ENCODE measurements at places on chromosomes 12 and 14. TPM values are rescaled to one million over a fixed set of nuclear protein-coding genes. Genes with fewer than 3 reads are reported as not detected.

The RNU4-1 gene
- under 0.01 TPM for total RNA-seq

The DAO gene
- total RNA-seq = not detected

The KRT77 gene
- not detected for total RNA-seq

The ADCY4 gene
- total RNA-seq = 2.3 TPM

The FGF23 gene
- not detected for total RNA-seq

The KRT6C gene
- not detected for total RNA-seq

The KRT6A gene
- not detected for total RNA-seq

The SRP54 gene
- 52.4 TPM for total RNA-seq

The KLHL33 gene
- total RNA-seq = 0.10 TPM

The IFT43 gene
- total RNA-seq = 4.8 TPM

The CINP gene
- total RNA-seq = 20.6 TPM

The GPR65 gene
- 30.2 TPM for total RNA-seq

The EPYC gene
- not detected for total RNA-seq

The ZNF219 gene
- total RNA-seq = 8.9 TPM

The NYNRIN gene
- under 0.01 TPM for total RNA-seq

The PPP1CC gene
- 158 TPM for total RNA-seq

The SYT1 gene
- 2.5 TPM for total RNA-seq

The ALDH1L2 gene
- total RNA-seq = under 0.01 TPM

The BEGAIN gene
- total RNA-seq = 0.73 TPM

The CMA1 gene
- total RNA-seq = not detected

The NCOR2 gene
- total RNA-seq = 52.6 TPM

The IL31 gene
- total RNA-seq = not detected

The KRT83 gene
- total RNA-seq = not detected

The PCED1B gene
- total RNA-seq = 10.0 TPM

The GON7 gene
- 4.6 TPM for total RNA-seq

The BICDL1 gene
- 60.9 TPM for total RNA-seq

The HVCN1 gene
- total RNA-seq = 18.5 TPM

The CRIP1 gene
- total RNA-seq = 88.2 TPM

The ABHD12B gene
- not detected for total RNA-seq

The LALBA gene
- not detected for total RNA-seq

The DUSP16 gene
- total RNA-seq = 29.5 TPM

The KHNYN gene
- total RNA-seq = 148 TPM

The EGLN3 gene
- total RNA-seq = 2.3 TPM

The TSHR gene
- total RNA-seq = 0.21 TPM

The GLIPR1 gene
- 92.7 TPM for total RNA-seq

The MANSC4 gene
- total RNA-seq = not detected

The PMCH gene
- total RNA-seq = not detected

The SPIC gene
- total RNA-seq = not detected

The ANO4 gene
- total RNA-seq = not detected

The CLEC7A gene
- 177 TPM for total RNA-seq

The IKBIP gene
- 3.4 TPM for total RNA-seq

The RND1 gene
- total RNA-seq = 6.2 TPM

The TMEM179 gene
- not detected for total RNA-seq

The LPAR5 gene
- 4.1 TPM for total RNA-seq

All from mononuclear cell (primary cell).